ENCODE measurements at places on chromosomes 16 and 17. TPM values are rescaled to one million over a fixed set of nuclear protein-coding genes. Genes with fewer than 3 reads are reported as not detected.

DNA sequence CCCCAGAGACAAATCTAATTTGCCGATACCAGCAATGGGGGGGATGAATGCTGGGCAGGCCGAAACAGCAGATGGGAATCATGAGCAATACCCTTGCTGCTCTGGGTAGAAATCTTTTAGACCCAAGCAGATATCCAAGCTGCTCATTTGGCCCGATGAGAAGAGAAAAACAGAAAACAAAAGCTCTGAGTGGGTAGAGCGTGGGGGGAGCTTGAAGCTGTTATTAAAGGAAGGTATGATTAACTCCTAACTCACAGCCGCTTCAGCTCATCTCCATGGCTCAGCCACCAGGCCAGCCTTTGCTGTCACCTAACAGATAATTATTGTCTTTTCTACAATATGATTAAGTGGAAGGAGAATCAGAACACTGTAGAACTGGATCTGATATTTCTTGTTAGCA is 58.3 kb downstream of the VPS35L start:
- no peak for DNase-seq

DNA sequence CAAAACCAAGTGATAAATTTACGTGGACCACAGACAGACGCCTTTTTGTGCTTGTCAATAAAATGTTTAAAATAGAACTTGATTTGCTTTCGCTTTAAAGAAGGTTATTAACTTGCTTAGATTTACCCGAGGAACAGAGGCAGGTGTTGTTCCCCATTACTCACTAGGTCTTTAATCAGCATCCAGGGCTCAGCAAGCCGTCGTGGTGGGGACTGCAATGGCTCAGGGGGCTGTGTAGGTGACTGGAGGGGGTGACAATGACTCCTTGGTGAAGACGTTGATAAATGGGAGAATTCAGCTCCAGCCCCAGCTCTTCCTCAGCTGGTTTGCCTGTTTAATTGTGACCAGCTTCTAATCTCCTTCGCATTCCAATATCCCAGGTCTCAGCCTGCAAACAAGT is 231.4 kb downstream of the TMEM114 start:
- DNase-seq: no peak

DNA sequence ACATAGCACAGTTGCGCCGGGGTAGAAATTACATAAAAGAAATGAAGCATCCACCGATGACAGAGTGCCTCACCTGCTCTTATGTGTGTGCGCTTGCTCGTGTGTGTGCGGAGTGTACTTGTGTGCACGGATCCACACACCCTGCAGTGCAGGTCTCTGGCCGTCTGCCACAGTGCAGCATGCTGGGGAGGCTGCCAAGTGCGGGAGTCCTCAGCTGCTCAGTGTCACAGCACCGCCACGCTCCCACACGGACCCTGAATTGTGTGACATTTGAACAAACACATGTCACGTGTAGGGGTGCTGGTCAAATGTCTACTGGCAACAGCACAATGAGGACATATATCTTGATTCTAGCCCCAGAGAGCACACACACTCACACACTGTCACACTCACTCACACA is 243.0 kb upstream of the MYOCD start:
- no peak for DNase-seq

GRCh38 chr17:6045621-6046357 is 24.4 kb upstream of the WSCD1 start:
- no peak for DNase-seq

DNA sequence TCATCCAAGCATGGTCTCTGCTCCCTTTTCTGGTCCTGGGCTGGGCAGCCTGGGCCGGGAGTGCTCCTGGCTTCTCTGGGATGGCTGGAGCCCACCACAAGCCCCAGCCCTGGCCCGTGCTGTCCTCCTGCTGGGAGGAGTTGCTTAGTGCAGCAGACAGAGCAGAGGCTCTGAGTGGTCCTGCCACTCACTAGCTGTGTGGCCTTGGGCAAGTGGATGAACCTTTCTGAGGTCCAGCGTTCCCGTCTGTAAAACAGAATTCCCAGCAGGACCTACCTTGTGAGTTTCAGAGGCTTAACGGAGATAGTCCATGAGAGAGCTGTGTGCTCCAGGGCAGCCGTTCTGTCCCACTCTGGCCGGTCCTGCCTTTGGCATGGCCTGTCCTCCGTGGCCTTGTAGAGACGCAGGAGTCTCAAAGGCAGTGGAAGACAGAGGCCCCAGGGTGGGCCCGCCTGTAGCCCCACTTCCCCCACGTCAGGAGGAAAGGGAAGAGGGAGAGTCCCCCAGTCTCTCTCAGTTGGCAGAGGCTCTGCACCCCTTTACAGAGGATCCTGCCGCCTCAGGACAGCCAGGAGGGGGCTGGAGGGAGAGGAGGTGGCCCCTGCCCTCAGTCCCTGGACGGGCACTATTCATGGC is 7.8 kb downstream of the MYO15B start:
- no peak for DNase-seq

GRCh38 chr16:89945654-89946053 is 2.9 kb upstream of the DEF8 start:
- DNase-seq: no peak

GRCh38 chr16:65202461-65202860 is 80.6 kb upstream of the CDH11 start:
- DNase-seq: no peak

- no peak for DNase-seq
Measured at GRCh38 chr16:82917886-82918595, 291.3 kb downstream of the CDH13 start.

DNA sequence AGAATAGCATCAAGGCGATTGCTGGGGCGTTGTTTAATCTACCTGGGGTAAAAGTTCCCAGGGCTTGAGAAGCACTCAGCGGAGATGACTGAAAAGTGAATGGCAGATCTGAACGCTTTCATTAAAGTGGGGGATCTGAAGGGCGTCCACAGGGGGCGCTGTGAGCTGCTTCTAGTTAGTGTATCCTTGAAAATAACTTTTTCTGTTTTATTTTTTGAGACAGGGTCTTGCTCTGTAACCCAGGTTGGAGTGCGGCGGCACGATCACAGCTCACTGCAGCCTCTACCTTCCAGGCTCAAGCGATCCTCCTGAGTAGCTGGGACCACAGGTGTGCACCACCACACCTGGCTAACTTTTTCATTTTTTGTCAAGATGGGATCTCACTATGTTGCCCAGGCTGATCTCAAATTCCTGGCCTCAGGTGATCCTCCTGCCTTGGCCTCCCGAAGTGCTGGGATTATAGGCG is 360.4 kb downstream of the SEC14L1 start:
- no peak for DNase-seq

Gene MMP28
- total RNA-seq: 0.68 TPM

Gene PABPN1L
- total RNA-seq: not detected

Gene ABCC6
- total RNA-seq: 0.77 TPM

Gene RAB26
- 0.64 TPM for total RNA-seq

Data from neural crest cell (in vitro differentiated cells).